ENCODE measurements at places on chromosomes 7 and 10.
A peak's percentile ranks its signal among the peaks of the same experiment; 100 is the strongest.

DNA sequence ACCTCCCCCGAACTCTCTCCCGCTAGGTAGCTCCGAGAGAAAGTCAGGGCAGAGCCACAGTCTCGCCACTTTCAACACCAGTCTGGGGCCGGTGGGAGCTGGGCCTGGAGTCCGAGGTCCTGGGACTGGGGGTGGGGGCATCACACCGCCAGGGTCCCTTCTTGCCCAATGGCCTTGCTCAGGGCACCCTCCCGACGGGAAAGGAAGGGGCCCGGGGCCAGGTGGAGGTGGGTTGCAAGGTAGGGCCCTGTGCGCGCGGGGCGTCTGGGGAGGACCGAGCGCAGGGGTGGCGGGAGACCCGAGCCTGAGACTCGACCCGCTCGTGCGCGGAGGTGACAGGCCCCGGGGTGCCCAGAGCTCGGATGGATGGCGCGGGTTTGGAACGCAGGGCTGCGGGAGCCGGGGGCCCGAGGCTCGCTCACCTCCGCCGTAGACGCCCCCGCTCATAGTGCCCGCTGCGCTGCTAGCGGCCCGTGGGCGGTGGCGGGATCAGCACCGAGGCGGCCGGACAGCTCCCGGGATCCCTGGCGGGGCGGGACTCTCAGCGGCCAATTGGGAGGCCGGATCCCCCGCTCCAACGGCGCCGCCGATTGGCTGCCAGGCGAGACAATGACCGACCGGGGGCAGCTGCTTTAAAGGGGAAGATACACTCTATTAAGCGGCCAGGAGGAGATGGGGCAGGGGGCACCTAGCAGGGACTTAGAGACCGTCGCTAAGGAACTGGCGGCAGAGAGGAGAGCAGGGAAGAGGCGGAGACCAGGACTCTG is at the start of gene ACTL6B:
Gene ACTL6B (minus strand): TSS at position 541 of the 767 bp plus-strand sequence. CDS start 94 bp downstream, at position 447.
- DNase-seq: peak; percentile 47

GRCh38 chr7:45347804-45348203 is 190.2 kb downstream of the RAMP3 start:
- DNase-seq: no peak

GRCh38 chr7:101953248-101953819 is 135.9 kb downstream of the CUX1 start:
- no peak for DNase-seq

GRCh38 chr7:1454542-1454941 is 4.7 kb downstream of the MICALL2 start:
- no peak for DNase-seq

- no peak for DNase-seq
Observed at GRCh38 chr7:75608451-75609122, 116.5 kb downstream of the SPDYE5 start.

DNA sequence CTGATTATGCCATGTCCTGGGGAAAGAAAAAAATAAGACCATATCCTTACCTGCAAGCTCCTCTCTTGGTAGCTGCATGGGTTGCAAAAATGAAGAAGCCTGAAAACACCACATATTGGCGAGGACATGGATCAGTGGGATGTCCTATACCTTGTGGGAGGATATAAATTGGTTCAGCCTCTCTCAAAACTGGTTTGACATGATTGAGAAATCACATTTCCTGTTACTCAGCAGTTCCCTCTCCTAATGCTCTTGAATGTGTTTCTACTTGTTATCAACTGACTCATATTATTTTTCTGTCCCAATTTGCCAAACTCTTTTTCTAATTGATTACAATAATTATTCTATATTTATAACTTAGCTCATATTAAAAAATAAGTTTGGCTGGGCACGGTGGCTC is 380.2 kb downstream of the EXOC4 start:
- DNase-seq: no peak

DNA sequence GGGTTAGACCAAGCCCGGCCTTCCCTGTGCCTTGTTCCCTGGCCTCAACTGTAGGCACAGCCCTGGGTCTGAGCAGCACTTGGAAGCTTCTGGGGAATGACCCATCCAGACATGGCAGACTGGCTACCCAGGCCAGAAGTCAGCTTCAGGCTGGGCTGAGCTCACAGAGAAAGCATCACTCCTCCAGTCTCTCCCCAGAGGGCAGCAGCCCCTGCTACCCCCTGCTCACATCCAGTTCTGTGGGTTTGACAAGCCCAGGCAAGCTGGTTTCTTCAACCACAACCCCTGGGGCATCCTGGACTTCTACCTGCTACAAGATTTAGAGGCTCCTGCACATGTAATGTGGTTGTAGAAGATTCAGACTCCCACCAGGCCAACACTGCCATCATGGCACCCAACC is 9.0 kb downstream of the C10orf71 start:
- DNase-seq: no peak

GRCh38 chr7:138435231-138435919 is 24.7 kb upstream of the TRIM24 start:
- DNase-seq: no peak

- DNase-seq: no peak
Observed at GRCh38 chr7:50653126-50653864, 88.1 kb upstream of the DDC start.

- no peak for DNase-seq
Observed at GRCh38 chr7:100160067-100160466, 1.5 kb upstream of the TRAPPC14 start.

- DNase-seq: no peak
Observed at GRCh38 chr10:34731885-34732701, 83.0 kb downstream of the PARD3 start.

DNA sequence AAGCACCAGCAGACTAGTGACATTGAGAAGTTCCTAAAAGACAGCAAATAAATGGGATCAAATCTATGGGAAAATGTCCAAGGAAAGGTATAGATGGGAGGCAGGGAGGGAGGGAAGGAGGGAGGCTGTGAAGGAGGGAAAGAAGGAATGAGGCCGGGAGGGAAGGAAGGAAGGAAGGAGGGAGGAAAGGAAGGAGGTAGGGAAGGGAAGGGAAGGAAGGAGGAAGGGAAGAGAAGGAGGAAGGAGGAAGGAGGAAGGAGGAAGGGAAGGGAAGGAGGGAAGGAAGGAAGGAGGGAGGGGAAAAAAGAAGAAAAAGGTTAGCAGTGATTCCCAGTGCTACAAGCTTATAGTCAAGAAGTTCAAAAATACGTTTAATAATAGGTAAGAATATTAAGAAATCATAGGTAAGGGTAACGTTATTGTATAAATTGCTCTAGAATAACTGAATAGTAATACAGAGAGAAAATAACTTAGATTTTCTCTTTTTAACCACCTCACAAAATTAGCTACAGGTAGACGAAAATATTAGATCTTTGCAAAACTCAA is 106.9 kb downstream of the LMBR1 start:
- no peak for DNase-seq

DNA sequence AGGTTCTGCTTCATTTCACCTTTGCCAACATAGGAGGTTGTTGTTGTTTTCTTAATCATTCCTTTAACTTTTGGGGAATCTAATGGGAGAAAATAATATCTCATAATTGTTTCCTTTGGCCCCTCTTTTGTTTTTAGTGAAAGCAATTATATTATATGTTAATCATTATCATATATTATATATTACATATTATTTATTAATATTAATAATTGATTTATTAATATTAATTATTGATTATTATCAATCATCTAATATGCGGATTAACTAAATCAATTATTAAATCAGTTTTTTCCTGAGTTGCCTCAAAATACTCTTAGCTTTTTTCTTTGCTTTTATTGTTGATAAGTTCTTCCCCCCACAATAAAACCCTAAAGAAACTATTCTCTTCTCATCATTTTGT is 443.8 kb downstream of the GATA3 start:
- no peak for DNase-seq

DNA sequence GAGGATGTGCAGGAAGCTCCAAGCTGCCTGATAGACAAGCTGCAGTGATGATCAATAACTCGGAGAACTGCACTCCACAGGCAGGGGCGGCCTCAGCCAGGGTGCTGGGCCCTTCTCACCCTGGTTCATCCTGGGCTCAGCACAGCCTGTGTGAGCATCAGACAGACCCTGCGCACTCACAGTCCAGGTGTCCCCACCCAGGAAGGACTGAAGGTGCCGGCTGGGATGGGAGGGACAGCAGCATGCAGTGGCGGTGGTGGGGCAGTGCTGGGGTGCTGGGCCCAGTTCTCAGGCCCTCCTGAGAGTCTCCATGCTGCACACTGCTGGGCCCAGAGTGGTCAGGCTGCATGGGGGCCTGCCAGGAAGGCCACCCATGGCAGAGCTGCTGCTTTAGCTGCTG is 74.1 kb downstream of the ITIH5 start:
- DNase-seq: no peak

DNA sequence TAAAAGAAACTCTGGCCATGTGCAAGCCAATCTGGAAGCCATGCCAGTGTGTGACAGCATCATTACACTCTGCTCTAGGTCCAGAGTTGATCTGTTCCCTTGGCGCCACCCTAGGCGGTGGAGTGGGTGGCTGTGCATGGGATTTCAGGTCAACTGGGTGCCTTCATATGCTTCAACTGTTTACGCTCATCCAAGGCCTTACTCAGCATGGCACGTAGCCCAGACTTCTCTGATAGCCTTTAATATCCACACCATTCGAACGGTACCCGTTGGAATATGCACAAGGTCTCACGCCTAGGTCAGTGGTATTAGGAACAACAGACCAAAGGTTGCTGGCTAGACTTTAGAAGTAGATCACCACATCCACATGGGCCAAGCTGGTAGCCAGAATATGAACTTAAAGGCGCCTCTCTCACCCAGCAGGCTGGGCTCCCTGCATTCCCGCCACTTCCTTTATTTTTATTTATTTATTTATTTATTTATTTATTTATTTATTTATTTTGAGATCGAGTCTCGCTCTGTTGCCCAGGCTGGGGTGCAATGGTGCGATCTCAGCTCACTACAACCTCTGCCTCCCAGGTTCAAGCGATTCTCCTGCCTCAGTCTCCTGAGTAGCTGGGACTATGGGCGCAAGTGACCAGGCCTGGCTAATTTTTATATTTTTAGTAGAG is 18.7 kb upstream of the ACHE start:
- no peak for DNase-seq

DNA sequence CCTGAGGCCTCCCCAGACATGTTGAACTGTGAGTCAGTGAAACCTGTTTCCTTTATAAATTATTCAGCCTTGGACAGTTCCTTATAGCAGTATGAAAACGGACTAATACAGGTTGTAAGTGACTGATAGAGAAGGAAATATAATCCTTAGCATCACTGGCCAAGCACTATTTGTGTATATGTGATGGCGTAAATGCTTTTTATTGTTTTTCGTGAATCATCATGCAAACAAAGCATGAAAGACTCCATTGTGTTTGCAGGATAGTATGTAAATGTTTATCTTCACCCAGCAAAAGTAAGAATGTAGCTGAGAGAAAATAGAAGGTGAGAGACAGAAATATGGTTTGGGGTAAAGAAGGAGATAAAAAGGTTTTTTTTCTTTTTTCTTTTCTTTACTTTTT is 92.5 kb upstream of the LRGUK start:
- no peak for DNase-seq

- DNase-seq: peak; percentile 50
Observed at GRCh38 chr10:121886997-121887622, 40.7 kb downstream of the ATE1 start.

GRCh38 chr7:108723381-108723814 is 153.7 kb downstream of the DNAJB9 start:
- DNase-seq: no peak

DNA sequence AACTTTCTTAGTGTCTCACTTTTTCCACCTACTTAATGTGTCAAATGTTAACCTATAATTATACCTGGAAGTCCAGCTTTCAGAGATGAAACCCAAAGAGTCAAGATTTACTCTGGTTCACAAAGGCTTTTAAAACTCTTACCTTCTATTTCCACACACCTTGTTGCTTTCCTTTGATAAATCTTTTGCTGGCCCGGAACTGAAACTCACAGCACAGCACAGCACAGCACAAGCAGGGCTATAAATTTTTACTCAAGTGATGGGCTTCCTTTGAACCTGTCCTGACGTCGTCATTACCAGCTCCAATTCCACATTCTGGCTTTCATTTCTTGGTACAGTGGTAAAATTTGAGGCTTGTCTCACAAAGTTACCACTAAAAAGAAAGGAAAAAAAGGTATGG is 861.0 kb downstream of the SORCS3 start:
- no peak for DNase-seq

- no peak for DNase-seq
Observed at GRCh38 chr10:9858816-9859215, 1158.9 kb upstream of the CELF2 start.

DNA sequence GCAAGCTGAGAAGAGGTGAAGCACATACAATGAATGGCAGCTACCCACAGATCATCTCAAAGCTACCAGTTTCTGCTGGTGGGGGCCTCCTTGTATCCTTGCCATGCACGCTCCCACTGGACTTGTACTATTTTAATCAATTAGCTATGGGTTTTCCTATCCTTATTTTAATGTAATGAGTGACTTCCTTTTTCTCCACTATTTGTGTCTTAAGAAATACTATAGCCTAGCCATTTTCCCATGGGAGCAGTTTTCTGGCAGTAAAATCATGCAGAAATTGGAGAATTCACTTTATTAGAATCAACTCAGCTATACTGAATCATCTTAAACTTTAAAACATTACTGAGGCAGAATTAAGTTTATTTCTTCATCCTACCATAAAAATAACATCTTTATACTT is 73.5 kb downstream of the CTNNA3 start:
- no peak for DNase-seq

DNA sequence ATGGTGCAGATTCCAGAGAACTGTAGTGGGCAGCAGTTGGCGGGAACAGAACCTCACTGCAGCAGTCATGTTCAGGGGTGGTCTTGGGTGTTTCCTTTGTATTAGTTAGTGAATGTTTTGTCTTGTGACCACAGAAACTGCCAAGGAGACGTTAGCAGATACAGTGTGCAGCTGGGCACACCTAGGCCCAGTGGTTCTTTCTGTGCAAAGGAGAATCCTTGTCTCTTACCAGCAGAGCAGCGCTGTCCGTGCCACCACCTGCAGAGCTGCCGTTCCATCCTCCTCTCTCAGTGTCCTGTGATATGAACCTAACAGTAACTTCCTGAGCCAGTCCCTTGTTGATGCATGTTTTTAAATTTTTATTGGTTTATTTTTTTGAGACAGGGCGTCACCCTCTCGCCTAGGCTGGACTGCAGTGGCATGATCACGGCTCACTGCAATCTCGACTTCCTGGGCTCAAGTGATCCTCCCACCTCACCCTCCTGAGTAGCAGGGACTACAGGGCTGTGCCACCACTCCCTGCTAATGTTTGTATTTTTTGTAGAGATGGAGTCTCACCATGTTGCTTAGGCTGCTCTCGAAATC is 60.6 kb downstream of the WDR37 start:
- peak; percentile 37 for DNase-seq

- DNase-seq: no peak
Observed at GRCh38 chr10:104109908-104110662, 11.9 kb upstream of the SFR1 start.

GRCh38 chr7:95478272-95479037 is 7.3 kb upstream of the ASB4 start:
- no peak for DNase-seq

- no peak for DNase-seq
Observed at GRCh38 chr7:99092064-99092720, 51.7 kb downstream of the SMURF1 start.

DNA sequence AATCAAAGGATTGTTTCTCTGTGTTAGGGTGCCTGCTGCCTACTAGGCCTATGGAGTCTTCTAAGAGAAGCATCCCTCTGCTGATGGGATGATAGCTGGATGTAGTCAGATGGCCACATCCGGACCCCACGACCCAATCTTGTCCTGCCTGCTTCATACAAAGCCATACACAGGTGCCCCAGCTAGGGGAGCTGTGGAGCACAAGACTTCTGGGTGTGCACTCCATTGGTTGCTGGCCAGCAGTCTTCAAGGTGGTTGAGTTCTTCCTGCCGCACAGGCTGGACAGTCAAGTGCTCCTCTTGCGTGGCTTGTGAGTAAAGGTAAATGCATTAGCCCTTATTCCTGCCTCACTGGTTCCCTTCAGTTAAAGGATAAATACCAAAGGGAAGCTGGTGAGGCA is 120.2 kb downstream of the TEX36 start:
- DNase-seq: no peak

All from CD8-positive, alpha-beta T cell (primary cell).